ENCODE measurements at places on chromosomes 12 and 14. TPM values are rescaled to one million over a fixed set of nuclear protein-coding genes. Genes with fewer than 3 reads are reported as not detected.

KRT1 gene
- 3.9 TPM for total RNA-seq

PPP1R1A gene
- total RNA-seq: not detected

DNA sequence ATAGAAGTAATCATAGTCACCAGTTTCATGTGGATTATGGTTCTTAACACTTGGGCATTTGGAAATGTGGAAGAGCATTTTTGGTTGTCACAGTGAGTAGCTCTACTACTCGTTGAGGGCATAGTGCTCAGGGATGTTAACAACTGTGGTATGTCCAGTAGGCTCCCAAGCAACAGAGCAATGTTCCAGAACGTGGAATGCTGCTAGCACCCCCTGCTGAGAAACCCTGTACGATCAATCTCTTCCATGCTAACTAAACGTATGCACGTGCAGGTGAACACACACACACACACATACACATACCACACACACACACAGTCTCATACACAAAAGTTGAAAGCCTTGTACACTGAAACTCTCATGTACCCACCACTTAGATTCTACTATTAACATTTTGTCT, 16.6 kb upstream of the GNPTAB start:
- no peak for DNase-seq

DNA sequence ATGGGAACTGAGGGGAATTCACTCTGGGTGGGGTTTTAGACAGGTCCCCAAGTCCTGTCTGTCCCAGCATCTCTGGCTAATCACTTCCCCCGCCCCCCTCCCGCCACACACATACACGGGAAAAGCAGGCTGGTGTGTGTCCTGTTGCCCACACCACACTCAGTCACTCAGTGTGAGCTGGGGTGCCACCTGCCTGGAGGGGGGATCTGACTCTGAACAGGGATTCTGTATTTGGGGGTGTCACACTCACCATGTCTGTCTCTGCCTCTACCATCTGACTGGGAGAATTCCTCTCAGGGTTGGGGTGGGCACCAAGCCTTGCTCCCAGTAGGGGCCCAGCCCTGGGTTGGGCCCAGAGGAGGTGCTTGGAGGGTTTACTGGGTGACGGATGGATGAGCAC, 31.1 kb downstream of the SH2B3 start:
- no peak for DNase-seq

DNA sequence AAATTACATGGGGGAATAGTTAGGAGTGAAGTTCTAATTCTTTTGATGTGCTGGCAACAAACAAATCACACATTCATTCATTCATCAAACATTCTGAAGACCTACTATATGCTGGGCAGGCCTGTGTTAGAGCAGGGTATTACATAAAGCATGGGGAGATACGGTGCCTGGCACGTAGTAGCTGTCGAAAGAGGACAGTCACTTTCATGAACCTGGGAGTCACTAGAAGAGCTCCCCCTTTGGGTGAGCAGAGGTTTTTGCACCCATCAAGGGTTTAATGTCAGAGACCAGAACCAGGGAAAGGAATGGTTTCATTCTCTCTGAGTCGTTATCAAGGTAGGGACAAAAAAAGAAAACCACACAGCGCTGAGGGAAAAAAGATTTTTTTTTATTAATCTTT, 10.0 kb downstream of the LHX5 start:
- DNase-seq: no peak

GRCh38 chr12:132324841-132325732, 4.3 kb downstream of the GALNT9 start:
- no peak for DNase-seq

All from CD4-positive, alpha-beta T cell (primary cell).